ENCODE measurements at places on chromosomes 2 and 18. TPM values are rescaled to one million over a fixed set of nuclear protein-coding genes. Genes with fewer than 3 reads are reported as not detected.

Gene SERPINB7
- not detected for total RNA-seq

Gene TRIB2
- 20.3 TPM for total RNA-seq

Gene ALPI
- total RNA-seq: not detected

Gene LRRTM1
- total RNA-seq: not detected

Gene SPOPL
- 25.9 TPM for total RNA-seq

Gene TM4SF20
- total RNA-seq: not detected
